ENCODE measurements at places on chromosomes 13 and 19.

DNA sequence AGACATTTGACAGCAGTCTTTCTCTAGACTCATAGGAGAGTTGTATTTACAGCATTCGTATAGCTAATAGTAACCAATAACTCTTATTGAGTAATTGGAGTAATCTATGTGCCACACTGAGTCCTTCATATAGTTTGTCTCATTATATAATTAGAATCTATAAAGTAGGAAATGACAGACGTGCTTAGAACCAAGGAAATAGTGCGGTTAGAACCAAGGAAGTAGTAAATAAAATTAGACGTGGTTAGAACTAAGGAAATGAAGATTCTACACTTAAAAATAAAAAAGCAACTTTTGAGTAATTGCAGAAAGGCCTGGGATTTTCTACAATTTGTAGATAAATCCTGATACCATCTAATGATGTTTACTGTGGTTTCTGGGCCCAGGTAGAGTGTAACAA, 107.8 kb upstream of the TNFSF11 start:
- no peak for DNase-seq

DNA sequence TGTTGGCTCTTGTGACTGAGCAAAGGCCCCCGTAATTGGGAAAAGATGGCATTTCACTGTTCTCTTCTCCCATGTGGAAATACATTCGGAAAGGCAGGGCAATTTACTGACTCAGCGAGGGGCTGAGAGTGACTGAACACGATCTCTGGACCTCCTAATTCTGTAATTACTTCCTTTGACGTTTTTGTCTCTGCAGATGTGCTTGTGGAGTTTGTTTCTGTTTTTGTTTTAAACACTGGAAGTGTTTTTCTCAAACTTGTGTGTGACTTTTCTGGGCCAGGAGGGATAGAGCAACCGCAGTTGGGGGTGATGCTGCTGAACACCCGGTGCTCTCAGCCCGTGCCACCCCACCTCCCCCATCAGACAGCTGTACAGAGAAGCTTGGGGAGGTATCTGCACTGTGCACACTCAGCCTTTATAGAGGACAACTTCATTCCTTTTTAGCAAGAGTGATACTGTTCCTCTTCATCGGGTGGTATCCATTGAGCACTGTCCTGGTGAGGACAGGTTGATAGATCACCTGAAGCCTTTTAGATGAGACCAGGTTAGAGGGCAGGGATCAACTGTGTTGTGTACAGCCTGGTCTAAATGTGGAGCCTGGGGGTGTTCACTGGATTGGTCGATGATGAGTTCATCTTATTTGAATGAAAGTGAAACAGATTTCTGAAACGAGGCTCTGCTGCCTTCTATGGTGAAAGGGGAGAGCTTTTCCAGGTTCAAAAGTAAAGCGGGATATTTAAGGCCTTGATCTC, 117.4 kb downstream of the ESD start:
- DNase-seq: no peak

GRCh38 chr13:27963491-27963890, 5.6 kb downstream of the CDX2 start:
- DNase-seq: no peak

GRCh38 chr19:1658150-1659083, 6.0 kb upstream of the TCF3 start:
- DNase-seq: no peak

DNA sequence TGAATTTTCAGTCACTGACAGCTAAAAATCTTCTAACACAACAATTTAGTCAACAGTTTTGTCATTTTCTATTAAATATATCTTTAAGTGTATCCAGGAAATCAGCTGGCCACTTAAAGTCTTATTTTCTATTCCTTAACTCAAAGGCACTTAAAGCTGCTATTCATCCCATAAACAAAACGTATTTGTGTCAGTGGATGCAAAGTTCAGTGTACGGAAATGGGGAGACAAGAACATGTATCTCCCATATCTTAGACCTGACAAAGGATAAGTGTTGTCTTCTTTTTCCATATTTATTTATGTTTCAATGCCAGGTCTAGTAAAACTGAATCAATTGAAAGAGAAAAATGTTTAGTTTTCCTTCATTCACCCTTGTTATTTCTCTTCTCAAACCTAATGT, 409.8 kb upstream of the KLHL1 start:
- DNase-seq: no peak

- no peak for DNase-seq
Observed at GRCh38 chr13:80203496-80203895, 137.4 kb downstream of the SPRY2 start.

- DNase-seq: peak; percentile 92
Observed at GRCh38 chr19:1438035-1438932, at the start of gene RPS15. RPS15 (plus strand) TSS chr19:1438396; CDS start chr19:1438426, 30 bp downstream.
